GF-D8 (cell line): ENCODE measurements at places on chromosomes 11 and 22.
A peak's percentile ranks its signal among the peaks of the same experiment; 100 is the strongest.

DNA sequence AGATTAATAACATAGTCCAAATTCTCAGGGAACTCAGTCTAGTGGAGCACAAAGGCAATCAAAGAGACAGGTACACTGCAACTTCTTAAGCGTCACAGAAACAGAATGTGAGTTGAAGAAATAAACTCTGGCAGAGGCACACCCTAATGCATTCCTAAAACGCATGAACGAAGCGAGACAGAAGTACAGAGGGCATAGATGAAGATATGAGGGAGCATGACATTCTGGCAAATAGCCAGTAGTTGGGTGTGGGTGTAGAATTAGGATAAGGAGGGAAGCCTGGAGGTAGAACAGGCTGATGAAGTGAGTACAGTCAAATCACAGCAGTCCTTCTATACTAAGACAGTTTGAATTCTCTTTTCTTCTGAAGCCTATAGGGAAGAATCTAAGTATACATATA lies 838.7 kb upstream of the API5 start:
- no peak for DNase-seq

- DNase-seq, result no peak
Measured at GRCh38 chr11:107408762-107409211, 48.8 kb downstream of the CWF19L2 start.

DNA sequence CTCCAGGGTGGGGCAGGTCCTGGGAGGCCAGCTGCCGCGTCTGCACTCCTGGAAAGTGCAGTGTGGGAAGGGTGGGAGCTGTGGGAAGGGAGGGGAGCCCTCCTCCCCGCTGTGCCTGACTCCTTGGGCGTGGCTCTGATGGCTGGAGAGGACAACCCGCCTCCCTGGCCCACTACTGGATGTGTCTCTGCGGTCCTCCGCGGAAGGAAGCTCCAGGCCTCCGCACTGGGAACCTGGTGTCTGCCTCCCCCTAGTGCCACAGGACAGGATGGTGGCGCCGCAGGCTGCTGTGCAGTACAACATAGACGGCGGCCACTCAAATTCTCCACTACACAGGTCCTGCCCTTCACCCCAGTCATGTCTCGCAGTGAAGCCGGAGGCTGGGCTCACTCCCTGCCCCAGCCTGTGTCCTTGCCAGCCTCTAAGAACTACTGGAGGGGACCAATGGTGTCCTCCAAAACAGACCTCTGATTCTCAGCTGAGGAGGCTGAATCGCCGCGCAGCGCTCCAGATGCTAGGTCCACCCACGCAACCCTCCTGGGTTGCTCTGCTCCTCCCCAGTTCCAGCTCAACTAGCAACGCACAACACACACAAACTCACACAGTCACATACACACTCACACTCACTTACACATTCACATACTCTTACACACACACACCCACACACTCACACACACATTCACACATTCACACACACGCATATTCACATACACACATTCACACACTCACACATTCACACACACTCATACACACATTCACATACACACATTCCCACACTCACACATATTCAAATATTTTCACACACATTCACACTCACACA lies 12.4 kb upstream of the DSCAML1 start:
- DNase-seq, result no peak

- DNase-seq, result no peak
Measured at GRCh38 chr11:93236741-93237675, 39.2 kb upstream of the SLC36A4 start.

- DNase-seq, result no peak
Measured at GRCh38 chr22:29916007-29916544, 33.1 kb downstream of the MTMR3 start.

GRCh38 chr11:65872586-65873317 lies at the start of gene EFEMP2:
Gene EFEMP2 (minus strand): TSS chr11:65872800. CDS start chr11:65872354, 446 bp downstream.
- no peak for DNase-seq

- no peak for DNase-seq
Measured at GRCh38 chr11:75492181-75492820, 33.4 kb downstream of the GDPD5 start.

DNA sequence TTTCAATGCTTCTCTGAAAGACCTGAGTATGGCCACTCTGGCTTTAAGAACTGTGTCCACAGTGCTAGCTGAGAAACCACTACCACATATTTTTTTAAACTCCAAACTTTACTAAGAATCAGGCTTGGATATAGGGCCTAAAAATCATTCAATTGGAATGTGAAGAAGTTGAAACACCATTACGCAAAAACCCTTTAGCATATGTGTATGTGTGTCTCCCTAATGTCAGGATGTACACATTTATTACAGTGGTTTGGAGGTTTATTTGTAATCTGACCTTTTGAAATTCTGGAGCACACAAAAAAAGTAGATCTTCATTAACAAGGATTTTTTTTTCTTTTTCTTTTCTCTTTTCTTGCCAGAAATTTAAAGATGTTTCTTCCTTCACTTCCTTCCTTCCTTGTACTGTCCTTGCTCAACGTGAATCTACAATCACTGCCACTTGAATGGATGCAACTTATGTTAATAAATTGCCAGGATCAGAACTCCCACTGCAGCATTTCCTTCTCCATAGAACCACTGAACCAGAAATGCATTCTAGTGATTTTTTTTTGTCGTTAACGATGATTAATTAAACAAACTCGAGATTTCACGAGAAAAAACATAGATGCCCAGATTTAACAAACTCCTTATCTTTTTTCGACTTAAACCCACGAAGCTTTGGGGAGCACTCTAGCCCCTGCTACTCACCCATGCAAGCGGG lies 3.1 kb upstream of the ADM start:
- no peak for DNase-seq

DNA sequence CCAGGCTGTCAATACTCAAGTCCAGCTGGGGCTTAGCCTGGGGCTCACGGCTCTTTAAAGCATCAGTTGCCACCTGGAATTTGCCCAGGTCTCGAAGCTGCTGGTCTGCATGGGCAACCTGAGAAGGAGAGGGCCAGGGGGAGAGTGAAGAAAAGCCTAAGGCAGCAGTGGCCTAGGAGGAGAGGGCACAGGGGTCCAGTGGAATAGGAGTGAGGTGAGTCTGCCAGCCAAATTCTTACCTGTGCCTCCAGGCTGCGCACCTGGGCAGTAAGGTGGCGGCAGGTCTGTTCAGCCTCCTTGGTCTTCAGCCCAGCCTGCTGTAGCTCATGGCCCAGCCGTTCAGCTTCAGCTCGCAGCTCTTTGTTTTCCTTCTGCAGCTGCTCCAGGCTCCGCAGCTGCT lies 10.0 kb downstream of the IL18BP start:
- no peak for DNase-seq

DNA sequence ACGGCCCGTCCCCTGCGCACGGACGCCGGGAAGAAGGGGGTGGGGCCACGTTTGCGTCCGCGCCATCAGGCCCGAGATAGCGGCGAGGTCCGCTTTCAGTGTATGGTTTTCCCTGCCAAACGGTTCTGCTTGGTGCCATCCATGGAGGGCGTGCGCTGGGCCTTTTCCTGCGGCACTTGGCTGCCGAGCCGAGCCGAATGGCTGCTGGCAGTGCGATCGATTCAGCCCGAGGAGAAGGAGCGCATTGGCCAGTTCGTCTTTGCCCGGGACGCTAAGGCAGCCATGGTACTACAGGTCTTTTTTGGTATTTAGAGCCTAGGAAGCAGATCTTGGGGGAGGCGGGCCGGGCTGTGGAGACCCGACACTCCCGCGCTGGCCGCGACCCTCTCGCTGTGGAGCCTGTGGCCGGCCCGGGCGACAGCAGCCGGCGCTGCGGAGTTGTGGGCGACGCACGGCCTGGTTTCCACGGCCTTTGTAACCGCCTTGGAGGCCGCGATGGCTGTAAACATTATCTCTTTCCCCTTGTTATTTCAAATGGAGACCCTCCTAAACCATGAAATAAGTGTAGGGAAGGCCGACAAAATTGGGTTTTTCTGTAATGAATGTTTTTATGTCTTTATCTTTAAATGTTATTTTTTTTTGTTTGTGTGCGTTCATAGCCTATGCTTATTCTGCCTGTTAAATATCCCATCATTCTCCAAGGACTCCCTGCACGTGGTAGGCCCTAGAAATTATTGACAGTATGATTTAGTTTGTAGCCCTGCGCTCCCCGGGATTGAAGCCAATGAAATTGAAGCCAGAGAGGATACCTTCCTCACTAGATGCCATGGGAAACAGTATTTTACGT lies at the start of gene AASDHPPT:
TSS of gene AASDHPPT (plus strand) at position 54 of the 847 bp plus-strand sequence. CDS start at position 103, 49 bp downstream.
- peak; percentile 77 for DNase-seq

DNA sequence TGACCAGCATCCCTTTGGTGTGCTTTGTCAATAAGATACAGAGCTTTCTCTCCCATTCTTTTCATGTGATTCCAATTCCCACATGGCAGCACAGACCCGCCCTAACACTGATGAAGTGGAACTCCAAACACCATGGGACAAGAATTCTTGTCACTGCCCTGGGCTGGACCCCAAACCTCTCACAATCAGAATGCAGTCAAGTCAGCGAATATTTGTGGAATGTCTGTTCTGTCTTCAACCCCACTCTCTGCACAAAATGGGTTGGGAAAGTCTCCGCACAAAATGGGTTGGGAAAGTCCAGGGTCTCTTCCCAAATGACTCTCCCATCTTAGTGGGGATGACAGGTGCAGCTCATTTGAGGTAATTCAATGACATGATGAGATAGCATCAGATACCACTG lies 138.9 kb upstream of the TEAD1 start:
- no peak for DNase-seq

DNA sequence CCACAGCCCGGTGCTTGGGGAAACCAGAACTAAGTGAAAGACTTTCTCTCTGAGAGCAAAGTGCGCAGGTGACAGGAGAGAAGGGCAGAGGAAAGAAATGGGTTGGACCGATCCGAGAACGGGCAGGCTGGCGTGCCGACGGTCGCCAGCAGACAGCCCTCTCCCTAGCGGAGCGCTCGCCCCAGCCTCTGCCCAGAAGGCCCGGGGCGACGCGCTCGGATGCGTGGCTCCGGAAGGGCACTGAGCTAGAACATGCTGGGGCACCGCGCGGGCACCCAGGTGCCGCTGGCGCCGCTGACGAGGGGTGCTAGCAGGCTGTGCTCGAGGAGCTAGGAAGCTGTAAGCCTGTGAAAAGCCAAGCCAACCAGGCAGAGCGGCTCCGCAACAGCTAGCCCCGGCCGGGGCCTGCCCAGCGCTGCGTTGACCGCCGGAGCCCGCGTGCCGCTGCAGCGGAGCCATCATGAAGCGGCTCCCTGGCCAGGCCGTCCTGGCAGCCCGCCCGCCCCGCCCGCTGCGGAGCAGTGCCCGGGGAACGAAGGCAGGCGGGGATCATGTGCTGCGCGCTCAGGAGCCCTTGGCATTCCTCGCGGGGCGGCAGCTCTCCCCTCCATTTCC lies 22.1 kb upstream of the RRAS2 start:
- no peak for DNase-seq

DNA sequence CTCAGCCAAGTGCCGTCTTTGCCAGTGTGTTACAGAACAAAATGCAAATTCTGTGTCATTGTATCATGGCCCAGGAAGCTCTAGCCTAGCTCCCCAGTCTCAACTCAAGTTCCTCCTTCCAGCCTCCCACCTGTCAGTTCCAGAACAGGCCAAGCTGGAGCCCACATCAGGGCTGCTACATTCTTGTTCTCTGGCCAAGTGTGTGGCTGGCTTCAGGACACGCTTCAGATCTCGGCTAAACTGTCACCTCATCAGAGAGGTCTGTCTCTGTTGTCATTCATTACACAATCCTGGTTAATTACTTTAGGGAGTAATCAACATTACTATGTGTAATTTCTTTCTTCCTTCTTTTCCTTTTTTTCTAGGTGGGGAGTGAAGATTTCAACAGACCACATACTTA lies 347.0 kb upstream of the SYN3 start:
- no peak for DNase-seq

- DNase-seq, result no peak
Measured at GRCh38 chr11:93921695-93922468, 71.5 kb upstream of the VSTM5 start.

GRCh38 chr11:118998822-118999221 lies 884 bp downstream of the CENATAC start:
- no peak for DNase-seq

GRCh38 chr22:23419171-23419570 lies 160.9 kb downstream of the IGLL1 start:
- DNase-seq, result no peak

DNA sequence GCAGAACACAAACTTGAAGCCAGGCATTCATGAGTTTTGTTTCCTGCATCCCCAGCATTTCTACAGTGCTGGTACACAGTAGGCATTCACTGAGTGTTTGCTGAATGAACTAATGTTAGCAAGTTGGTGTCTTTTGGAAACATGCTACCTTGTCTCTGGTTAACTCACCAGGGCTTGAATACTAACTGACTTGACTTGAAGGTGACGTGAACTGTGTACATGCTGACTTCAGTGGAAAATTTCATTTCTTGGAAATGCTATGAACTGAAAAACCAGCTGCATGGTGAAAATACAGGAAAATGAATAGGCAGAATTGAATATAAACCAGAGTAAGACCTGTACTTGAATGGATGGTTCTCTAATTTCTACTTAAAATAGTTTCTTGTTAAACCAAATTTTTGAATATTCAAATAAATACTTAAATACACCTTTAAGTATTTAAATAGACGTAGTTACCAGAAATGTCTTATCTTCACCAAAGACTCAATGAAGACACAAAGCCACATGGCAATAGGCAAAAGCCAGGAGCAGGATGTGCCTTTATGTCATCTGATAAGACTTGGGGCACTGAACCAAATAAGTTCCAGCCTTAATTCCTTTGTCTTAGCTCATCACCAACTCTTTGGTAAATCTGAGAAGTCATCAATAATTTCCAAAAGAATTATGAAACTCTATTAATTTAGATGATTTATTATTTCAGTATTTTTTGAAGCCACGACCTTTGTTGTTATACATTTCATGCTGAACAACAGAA lies 39.7 kb upstream of the POU2AF2 start:
- DNase-seq, result no peak

GRCh38 chr11:72040491-72041363 lies 39.6 kb downstream of the NUMA1 start:
- DNase-seq, result peak; percentile 45

GRCh38 chr22:28031383-28031922 lies 112.4 kb upstream of the PITPNB start:
- DNase-seq, result no peak

- no peak for DNase-seq
Measured at GRCh38 chr11:66922551-66922950, 35.6 kb downstream of the PC start.

DNA sequence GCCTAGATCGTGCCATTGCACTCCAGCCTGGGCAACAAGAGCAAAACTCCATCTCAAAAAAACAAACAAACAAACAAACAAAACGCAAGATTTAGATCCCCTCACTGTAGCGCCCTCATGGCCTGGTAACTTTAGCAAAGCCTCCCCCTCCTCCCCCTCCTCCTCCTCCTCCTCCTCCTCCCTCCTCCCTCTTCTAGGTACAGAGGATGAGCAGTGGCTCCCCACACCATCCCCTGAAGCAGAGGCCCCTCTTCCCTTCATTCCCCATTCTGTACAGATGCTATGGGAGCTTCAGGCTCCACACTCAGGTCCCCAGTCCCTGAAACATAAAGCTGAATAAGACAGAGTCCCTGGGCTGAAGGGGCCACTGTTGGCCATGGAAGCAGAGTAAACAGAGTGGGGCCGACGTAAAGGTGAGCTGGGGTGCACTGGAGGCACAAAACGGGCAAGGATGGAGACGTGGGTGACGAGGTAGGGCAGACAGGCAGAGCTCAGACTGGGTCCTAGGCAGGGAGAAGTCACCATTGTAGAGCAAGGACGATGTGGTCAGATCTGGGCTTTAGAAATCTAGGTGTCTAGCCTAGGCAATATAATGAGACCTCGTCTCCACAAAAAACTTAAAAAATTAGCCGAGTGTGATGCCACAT lies 19.4 kb upstream of the NFAM1 start:
- DNase-seq, result no peak
